Right cardiac atrium (tissue), 5 donors: ENCODE measurements at places on chromosomes 16 and 17. TPM values are rescaled to one million over a fixed set of nuclear protein-coding genes. Genes with fewer than 3 reads are reported as not detected.

GRCh38 chr16:54936979-54937670, 6.5 kb downstream of the IRX5 start:
- DNase-seq: peak; percentile 50

DNA sequence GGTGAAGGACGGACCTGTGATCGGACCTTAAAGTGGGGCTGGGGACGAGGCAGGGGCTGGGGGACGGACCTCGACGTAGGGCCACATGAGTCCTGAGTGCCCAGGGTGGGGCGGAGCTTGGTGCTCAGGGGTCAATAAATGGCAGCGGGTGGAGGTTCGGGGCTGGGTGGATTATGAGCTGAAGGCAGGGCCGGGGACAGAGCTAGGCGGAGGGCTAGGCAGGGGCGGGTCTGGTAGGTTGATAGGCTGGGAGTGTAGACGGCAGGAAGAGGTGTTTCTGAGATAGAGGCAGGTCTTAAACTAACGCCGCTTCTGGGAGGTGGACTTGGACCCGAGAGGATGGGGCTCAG, 733 bp downstream of the CHRNB1 start:
- no peak for DNase-seq

GRCh38 chr17:79391376-79392233, 219.2 kb downstream of the RBFOX3 start:
- peak; percentile 89 for DNase-seq

- no peak for DNase-seq
Measured at GRCh38 chr16:88276591-88276990, 106.2 kb upstream of the ZNF469 start.

- DNase-seq: no peak
Measured at GRCh38 chr16:80442779-80443178, 98.0 kb upstream of the DYNLRB2 start.

DNA sequence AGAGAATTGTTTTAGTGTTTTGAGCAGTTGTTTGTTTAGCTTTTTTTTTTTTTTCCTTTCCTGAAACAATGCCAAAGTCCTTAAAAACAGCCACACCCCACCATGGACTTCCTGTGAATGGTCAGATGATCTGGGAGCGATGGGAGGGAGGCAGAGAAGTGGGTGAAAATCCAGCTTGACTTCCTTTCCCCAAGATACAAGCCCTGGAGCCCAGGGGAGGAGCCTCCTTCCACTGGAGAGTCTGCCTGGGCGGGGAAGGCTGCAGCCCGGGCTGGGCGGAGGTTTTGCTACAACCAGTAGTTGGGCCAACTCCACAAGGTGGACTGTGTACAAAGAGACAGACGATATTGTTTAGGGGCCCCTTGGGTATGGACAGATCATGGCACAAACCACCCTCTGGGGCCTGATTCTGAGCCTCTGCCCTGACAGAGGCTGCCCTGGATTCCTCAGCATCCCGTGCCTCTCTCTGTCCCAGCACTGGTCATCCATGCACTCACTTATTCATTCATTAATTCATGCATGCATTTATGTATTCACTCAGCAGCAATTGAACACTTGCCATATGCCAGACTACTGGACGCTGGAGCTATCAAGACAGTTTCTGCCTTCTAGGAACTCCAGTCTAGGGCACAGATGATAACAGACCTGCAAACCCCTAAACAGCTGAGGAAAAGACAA, 29.8 kb downstream of the WSB1 start:
- DNase-seq: peak; percentile 92

- no peak for DNase-seq
Measured at GRCh38 chr17:6101706-6102105, 31.5 kb downstream of the WSCD1 start.

DNA sequence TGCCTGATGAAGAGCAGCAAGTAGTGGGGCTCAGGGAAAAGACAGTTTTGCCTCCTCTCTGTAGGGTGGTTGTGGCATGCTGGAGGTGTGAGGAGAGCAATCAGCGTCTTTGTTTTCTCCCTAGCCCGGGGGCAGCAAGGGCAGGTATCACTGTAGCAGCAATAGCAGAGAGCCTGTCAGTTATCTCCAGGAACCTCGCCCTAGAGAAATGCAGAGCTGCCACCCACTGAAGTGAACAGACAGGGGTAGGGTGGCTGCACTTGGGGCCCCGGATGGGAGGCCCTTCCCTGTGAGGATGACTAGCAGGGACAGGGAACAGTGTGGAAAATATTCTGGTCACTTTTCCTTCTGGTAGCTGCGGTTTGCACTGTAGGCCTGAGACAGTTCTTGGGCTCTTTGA, 886.5 kb downstream of the CDH8 start:
- no peak for DNase-seq

DNA sequence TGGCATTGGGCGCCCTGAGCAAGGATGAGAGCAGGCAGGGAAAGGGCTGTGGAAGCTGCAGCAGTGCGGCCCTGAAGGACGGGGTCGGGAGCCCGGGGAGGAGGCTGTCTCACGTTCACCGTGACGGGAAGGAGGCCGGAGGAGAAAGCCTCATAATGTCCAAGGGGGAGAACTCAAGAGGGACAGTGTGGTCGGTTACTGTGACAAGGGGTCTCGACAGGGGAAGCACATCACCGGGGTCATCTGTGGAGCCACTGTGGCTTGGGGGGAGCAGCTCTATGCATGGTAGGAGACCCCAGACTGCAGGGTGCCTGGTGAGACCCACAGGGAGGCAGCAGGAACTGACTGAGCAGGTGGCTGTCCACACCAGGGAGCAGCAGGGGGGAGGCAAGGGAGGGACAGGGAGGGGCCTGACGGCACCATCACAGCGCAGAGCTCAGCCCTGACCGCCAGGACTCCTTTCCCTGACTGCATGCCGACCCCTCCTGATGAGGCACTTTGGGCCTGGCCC, 154.6 kb upstream of the CHMP6 start:
- no peak for DNase-seq

GRCh38 chr17:28227316-28228108, 91.5 kb upstream of the TMEM97 start:
- peak; percentile 71 for DNase-seq

GRCh38 chr17:82765371-82765770, 13.5 kb downstream of the TBCD start:
- no peak for DNase-seq

DNA sequence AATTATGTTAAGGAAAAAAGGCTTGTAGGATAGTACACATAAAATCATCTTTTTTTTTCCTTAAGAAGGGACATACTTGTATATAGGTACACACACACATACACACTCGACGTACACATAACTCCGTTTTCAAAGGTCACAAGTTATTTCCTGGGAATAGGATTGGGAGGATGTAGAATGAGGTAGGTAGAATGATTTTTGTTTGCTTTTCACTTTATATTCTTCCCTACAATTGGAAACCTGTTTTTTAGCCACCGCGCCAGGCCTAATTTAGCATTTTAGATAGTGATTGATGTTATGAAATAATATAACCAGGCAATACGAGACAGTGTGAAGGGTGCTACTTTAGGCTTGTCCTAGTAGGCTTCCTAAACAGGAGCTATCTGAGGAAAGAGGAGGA, 1.8 kb upstream of the HAPSTR1 start:
- no peak for DNase-seq

The GNGT2 gene
- 1.9 TPM for total RNA-seq

The PRCD gene
- 6.1 TPM for total RNA-seq

The PLCD3 gene
- 133 TPM for total RNA-seq

The CRAMP1 gene
- 11.0 TPM for total RNA-seq
